Activated CD4-positive, alpha-beta memory T cell treated with anti-CD3 and anti-CD28 coated beads, Interleukin-2, amount 10 ng/mL, durations not matched to agents 7 days and 5 days (primary cell): ENCODE measurements at places on chromosomes 5 and 9.
A peak's percentile ranks its signal among the peaks of the same experiment; 100 is the strongest.

GRCh38 chr5:138789771-138790242 is 36.6 kb downstream of the CTNNA1 start:
- no peak for DNase-seq

- no peak for DNase-seq
Observed at GRCh38 chr5:168156170-168156569, 135.3 kb upstream of the WWC1 start.

- no peak for DNase-seq
Observed at GRCh38 chr5:43303242-43303641, 10.0 kb downstream of the HMGCS1 start.

DNA sequence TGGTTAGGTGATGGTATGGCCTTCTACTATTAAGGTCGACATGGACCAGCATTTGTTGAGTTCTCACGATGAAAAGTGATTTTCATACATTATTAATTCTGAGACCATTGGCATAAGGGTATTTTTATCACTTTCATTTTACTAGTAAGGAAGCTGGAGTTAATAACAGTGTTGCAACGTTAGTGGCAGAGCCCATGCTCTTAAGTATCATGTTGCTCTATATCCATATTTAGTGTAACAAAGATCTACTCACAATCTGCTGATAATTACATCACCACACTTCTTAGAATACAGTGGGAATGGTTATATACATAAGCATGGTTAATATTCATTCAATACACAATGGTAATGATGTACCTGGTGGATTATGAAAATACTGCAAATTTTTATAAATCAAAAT is 81.9 kb downstream of the PRR16 start:
- DNase-seq: no peak

- no peak for DNase-seq
Observed at GRCh38 chr9:518540-518939, 303.9 kb downstream of the DOCK8 start.

DNA sequence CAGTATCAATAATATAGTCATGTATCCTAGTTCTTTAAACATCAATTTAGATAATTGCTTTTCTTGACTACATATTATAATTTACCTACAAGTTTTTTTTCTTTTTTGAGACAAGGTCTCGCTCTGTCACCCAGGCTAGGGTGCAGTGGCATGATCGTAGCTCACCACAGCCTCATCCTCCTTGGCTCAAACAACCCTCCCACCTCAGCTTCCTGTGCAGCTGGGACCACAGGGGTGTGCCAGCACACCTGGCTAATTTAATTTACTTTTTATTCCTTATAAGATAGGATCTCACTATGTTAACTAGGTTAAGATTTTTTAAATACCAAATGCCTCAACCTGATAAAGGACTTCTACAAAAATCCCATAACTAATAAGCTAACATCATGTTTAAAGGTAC is 21.1 kb downstream of the UIMC1 start:
- DNase-seq: peak; percentile 62

- no peak for DNase-seq
Observed at GRCh38 chr5:10760096-10760920, 726 bp downstream of the DAP start.

- DNase-seq: no peak
Observed at GRCh38 chr9:112308588-112308987, 24.8 kb downstream of the PTBP3 start.

DNA sequence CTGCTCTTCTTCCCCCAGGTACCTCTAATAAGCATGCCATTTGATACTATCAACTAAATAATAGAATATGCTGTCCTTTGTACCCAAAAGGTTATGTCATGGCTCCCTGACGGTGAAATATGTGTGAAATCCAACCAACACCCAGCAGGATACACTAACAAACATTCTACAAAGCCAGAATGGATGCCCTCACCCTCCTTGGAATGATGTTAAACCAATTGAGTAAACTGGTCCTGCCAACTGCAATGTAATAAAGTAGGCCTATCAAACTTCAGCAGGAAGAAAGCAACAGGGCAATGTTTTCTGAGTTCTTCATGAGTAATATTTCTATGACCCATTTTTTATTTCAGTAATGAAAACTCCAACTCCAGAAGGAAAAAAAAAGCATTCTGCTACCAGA is 24.9 kb downstream of the RGMB start:
- no peak for DNase-seq
